T-helper 1 cell (primary cell): ENCODE measurements at places on chromosomes 11 and 22.

GRCh38 chr11:128420951-128421350, 166.4 kb downstream of the ETS1 start:
- no peak for DNase-seq

DNA sequence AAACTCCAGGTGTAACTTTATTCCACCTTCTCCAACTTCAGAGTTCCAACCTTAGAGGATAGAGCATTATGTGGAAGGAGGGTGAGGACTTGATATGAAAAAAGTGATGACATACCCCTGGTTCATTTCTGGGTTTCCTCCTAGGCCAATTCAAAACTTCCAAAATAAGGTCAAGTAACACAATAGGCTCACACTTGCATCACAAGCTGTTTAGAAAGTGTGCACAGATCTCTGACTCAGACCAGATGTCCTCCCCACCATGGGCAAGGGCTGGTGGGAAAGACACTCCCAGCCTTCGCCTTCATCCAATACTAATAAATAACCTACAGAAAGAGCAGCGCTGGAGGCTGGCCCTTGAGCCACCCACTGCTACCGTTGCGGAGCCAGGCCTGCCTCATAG, 5.8 kb upstream of the BUD13 start:
- DNase-seq = no peak

DNA sequence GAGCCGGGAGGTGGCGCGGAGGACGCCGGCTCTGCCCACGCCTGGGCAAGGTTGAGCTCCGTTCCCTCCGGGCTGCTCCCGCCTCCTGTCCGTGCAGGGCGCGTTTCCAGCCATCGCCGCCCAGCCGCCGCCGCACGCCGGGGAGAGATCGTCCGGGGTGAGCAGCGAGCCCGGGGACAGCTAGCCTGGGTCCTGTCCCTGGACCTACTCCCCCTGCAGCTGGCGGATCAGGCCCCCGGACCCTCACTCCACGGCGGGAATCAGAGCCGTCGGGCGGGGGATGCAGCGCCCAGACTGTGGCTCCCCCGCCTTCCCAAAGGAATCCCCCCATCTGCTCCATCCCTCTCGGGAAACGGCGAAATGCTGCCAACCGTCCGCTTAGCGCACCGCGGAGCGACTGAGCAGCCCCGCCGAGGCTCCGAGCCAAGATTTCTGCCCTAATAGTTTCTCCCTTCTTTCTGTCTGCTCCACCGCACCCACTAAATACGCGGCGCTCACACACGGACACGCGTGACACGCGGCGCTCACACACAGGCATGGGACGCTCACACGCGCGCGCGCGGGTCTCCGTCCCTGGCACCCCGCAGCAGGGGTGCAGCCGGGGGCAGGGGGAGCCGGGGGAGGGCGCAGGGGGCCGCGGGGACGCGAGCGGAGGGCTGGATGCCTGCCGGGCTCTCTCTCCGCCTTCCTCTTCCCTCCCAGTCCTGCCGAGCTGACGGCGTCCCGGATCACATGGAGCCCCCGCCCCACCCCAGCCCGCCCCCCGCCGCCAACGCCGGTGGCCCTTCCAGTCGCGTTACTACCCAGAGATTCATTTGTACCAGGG, at the start of gene KCNJ5:
KCNJ5 (plus strand) TSS at position 814 of the 826 bp plus-strand sequence. CDS start 19,918 bp downstream, outside the sequence.
- DNase-seq = no peak

GRCh38 chr11:64089915-64090805, 54.4 kb downstream of the FLRT1 start:
- no peak for DNase-seq

DNA sequence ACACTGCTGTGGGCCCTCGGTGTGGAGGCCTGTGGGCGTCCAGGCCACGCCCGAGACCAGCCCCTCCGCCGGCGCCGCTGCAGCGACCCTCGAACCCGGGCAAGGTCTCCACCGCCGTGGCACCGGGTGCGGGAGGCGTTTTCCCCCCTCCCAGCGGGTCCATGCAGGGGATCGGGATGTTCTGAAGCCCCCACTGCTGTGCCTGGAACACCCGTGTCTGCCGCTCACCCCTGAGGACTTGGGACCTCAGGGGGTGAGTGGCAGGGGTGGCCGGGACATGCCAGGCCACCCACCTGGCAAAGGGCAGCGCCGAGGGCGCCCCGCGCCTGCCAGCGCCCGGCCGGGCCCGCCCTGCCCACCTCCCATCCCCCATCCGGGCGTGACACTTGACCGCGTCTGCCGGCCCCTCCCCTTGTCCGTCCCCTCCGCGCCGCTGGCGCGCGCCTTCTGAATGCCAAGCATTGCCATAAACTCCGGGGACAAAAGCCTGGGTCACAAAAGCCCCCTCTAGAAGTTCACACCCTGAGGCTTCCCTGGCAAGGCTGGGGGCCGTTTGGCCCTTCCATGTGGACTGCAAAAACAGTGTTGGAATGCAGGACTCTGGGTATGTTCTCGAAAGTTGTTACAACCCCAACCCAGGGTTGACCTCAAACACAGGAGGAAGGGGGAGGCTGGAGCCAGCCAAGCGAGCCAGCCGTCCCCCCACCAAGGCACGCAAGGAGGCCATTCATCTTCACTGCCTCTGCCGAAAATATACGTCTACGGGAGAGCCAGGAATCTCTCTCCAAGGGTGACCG, 819 bp upstream of the KCNQ1OT1 start:
- DNase-seq = peak; percentile 23

GRCh38 chr11:21350613-21351012, 681.2 kb downstream of the NELL1 start:
- DNase-seq = no peak

- DNase-seq = no peak
Observed at GRCh38 chr11:85472953-85473352, 154.2 kb downstream of the DLG2 start.

GRCh38 chr11:113387605-113388211, at the start of gene ANKK1:
ANKK1 (plus strand) TSS chr11:113387779; CDS start chr11:113387885, 106 bp downstream.
- DNase-seq = no peak

GRCh38 chr11:29321293-29322132, 695.3 kb downstream of the KCNA4 start:
- no peak for DNase-seq

DNA sequence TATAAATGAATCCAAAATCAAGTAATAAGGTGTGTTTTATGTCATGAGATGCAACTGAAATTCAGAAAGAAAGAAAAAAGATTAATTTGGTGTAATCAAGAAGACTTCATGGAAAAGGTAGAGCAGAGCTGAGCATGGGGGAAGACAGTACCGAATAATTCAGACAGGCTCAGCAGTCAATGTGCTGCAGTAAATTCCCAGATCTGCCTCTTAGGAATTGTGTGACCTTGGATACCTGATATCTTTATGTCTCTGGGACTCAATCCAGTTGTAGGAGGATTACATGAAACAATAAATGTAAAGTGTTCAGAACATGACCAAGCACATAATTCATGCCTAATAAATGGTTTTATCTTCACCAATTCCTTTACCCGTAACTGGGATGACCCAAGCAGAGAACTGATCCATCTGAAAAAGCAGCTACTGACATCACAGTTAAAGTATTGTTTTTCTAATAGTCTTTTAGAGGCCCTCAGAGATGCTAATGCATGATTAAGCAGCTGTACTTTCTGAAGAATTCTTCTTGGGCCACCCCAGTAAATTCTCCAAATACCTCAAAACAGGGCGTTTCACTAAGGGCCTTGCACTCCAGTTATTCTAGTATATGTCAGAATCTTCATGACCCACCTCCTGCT, 7.8 kb downstream of the MS4A12 start:
- DNase-seq = no peak

DNA sequence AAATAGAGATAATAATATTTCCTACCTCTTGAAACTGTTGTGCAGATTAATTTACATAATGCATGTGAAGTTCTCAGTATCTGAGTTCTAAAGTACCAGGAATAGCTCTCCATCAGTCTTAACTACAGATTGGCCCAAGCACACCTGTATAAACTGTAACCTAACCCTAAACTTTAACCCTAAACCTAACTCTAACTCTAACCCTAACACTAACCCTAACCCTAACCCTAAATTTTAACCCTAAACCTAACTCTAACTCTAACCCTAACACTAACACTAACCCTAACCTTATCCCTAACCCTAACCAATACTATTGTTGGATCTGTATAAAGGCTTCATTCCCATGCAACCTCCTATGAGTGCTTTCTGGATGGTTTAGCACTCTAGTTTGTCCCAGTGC, 1445.9 kb upstream of the TENM4 start:
- no peak for DNase-seq

GRCh38 chr11:65559535-65559934, 1.4 kb upstream of the LTBP3 start:
- DNase-seq = no peak
